ENCODE measurements at places on chromosomes 3 and 15.
A peak's percentile ranks its signal among the peaks of the same experiment; 100 is the strongest.

DNA sequence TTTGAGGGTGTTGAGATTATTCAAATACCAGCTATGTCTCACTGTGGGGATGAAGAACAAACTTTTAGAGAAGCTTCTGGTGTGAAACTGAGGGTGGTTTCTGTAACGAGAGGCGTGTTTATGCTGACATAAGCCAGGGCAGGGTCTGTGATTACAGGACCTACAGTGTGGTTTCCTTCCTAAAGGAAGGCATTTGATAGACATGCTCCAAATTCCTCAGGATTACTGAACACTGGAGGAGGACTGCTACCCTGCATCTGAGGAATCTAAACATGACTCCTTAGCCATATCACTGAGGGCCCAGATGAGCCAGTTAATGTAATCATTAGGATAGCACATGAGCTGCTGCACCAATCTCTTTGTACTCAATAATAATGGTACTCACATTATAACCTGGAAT lies 328.4 kb upstream of the UMPS start:
- no peak for DNase-seq

DNA sequence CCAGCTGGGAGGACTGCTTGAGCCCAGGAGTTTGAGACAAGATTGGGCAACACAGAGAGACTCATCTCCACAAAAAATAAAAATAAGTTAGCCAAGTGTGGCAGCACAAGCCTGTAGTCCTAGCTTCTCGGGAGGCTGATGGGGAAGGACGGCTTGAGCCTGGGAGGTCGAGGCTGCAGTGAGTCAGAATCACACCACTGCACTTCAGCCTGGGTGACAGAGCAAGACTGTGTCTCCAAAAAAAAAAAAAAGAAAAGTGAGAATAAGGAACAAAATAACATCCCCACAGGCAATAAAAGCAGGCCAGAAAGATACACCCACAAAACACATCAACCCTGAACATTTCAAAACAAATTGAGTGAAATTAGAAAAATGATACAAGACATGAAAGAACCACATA lies 48.7 kb upstream of the OCA2 start:
- no peak for DNase-seq

GRCh38 chr15:98700519-98700918 lies 52.2 kb downstream of the IGF1R start:
- DNase-seq: no peak

DNA sequence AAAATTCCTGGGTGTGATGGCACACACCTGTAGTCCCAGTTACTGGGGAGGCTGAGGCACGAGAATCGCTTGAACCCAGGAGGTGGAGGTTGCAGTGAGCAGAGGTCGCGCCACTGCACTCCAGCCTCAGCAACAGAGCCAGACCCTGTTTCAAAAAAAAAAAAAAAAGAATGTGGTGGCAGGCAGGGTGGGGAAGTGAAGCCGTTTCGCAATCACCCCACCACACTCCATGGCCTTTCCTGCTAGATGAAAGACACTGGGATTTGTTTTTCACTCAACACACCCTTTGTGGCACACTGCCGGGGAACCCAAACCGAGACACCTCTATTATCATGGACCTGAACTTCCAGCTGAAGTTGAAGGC lies 172.4 kb upstream of the IQSEC1 start:
- DNase-seq: no peak

DNA sequence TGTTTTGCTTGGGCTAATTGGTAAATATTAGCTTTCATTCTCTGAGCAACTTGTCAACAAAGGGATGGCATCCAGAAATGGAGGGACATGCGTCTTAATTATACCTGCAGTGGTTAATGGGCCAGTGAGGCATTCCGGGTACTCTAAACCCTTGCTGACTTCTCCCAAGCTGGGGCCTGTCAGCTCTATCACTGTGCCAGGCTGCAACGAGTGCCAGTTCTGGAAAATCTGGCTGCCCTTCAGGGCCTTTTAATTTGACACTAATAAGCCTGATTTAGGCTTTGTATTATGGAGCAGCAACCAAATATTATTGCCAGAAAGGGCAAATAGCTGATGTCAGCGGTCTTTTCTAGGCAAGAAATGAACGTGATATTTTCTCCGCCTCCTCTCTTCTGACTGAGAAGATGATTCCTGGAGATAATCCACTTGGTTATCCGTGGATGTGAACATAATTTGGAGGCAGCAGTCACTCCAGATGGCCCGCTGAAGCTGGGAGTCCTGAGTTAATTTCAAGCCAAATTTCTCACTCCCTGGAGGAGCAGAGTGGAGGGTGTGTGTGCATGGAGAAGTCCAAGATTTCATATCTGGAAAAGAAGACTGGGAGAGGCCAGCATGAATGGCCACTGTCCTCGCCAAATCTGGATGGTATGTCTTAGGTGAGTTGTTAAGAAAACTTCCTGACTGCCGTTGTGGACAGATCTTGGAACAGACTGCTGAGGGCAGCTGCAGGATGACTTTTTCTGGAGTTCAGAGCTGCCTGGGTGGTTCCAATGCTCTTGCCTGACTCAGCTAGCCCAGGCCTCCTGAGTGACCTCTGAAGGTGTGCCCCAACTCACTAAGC lies 44.4 kb upstream of the PSMD6 start:
- no peak for DNase-seq

DNA sequence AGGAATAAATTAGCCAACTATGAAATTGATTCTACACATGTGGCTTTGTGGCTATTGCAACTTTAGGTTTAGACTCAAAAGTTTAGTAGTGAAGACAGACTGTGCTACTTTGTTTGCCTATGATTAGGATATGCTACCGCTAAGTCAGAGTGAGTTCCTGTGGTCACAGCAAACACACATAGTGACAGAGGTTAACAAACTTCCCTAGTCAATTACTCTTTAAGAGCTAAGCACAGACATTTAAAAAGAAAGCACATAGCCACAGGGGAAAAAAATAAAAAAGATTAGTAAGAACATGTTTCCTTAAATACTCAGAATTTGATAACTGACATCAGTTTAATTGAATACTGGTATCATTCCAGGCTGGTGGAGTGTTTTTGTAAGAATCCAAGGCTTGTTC lies 207.1 kb downstream of the GBE1 start:
- peak; percentile 16 for DNase-seq

- DNase-seq: no peak
Observed at GRCh38 chr15:51602484-51602883, 20.1 kb downstream of the DMXL2 start.

GRCh38 chr15:100809151-100809550 lies 70.5 kb upstream of the ALDH1A3 start:
- DNase-seq: no peak

- DNase-seq: no peak
Observed at GRCh38 chr15:79065706-79066376, 24.7 kb downstream of the RASGRF1 start.

DNA sequence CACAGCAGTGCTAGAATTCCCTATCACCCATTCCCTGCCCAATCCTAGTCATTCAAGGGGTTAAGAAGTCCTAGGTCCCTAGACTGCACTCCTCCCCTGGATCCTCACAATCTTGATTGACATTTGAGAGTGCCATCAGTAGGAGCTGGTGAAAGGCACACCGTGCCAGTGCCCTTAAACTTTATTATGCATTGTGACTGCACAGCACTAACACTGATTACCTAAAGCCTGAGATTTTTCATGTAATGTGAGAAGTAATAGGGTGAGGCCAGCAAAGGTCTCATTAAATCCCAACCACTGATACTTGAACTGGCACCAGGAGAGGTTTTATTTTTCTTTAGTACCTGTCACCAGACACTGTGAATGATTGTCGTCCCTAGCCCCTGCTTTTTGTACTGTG lies 16.3 kb downstream of the GXYLT2 start:
- DNase-seq: no peak

DNA sequence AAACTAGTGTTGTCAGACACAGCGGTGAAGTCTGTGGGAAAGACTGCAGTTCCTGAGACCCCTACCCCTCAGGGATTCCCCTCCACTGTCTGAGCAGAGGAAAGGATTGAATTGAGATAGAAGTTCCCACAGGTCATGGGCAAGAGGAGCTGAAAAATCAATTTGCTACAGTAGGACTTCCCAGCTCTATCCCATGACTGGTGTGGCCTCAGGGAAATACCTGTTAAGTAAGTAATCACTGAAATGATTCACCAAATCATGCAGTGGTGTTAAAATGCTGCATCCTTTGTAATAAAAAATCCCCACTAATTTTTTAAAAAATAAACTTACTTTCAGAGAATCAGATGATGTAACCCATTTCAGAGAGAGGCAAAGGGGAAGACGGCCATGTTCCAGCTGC lies 45.0 kb upstream of the SPRED1 start:
- no peak for DNase-seq

DNA sequence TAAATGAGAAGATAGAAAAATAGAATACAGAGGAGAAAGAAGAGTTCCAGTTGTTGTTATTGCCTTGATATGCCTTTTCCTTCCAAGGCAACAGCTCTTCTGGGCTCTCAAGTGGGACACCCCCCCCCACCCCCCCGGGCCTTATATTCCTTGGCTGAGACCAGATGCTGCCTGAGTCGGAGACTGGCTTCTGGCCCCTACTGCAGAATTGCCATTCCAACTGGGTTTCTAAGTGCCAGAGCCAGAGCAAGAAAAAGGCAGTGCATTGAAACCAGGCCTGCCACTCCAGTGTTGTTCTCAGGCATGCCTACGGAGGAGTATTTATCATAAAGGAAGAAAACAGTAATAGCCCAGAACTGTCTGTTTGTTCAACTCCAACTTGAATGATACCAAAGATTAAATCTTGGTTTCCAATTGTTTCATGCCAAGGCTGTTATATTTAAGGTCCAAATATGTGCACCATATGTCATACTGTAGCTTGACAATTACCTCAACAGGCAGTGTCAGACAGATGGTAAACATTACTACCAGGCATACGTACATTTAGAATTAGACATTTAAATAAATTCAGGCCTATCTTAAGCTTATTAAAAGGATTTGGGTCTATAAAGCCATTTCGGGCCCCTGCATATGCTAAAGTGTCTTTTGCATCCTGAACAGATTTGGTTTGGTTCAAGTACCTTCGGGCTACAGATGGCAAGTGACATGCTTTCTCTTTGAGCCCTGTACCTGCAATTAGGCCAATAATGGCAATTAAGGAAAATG lies 209.9 kb upstream of the SEMA6D start:
- DNase-seq: no peak

DNA sequence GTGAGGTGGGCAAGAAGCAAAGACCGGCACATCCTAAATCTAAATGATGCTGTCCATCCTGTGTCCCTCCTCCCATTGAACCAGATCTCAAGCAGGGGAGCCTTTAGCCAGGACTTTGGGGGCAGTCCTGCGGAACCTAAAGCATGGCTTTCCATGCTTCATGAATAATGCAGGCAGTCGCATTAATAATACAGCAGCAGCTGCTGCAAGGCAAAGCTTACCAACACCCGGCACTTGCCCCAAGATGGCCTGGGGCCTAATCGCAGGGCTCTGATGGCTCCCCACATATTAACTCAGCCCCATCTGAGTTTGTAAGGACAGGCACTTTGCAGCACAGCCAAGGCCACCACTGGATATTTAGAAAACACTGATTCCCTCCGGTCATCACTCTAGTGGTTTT lies 114.4 kb downstream of the NTRK3 start:
- no peak for DNase-seq

DNA sequence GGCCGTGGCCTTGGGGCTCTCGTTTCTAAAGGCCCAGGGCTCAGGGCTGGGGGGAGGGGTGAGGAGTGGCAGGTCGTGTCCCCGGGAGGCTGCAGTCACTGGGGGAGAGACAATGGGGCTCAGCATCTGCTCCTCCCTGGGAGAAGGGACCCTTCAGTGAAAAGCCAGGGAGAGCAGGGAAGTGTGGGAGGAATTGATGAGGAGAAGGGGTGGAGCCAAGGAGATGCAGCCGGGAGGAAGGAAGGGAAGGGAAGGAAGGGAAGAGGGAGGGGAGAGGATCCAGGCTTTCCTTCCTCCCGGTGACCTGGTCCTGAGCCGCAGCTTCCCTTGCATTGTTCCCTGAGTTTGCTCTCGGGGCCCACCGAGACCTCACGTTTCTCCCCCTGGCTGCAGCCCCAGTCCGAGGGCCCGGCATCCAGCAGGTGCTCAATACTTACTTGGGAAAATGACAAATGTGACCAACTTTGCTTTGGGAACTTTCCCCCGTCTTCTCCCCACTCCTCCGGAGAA lies 1.4 kb upstream of the ZNF710 start:
- DNase-seq: no peak

GRCh38 chr3:49460956-49461355 lies 9.1 kb upstream of the DAG1 start:
- DNase-seq: no peak

GRCh38 chr15:61126811-61127210 lies 102.3 kb downstream of the RORA start:
- no peak for DNase-seq

DNA sequence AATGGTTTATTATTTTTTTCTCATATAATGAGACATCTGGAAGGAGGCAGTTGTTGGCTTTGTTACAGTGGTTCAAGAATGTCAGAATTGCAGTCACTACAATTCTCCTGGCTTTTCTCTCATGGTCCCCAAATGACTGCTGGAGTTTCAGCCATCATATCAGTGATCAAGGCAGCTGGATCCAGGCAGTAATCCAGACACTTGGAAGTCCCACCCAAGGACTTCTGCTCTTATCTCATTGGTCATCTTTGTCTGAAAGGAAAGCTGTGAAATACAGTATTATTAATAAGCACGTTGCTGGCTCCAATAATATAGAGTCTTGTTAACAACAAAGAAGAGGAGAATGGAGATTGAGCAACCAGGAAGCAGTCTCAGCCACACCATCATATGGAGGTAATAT lies 22.9 kb upstream of the MED12L start:
- DNase-seq: peak; percentile 3

DNA sequence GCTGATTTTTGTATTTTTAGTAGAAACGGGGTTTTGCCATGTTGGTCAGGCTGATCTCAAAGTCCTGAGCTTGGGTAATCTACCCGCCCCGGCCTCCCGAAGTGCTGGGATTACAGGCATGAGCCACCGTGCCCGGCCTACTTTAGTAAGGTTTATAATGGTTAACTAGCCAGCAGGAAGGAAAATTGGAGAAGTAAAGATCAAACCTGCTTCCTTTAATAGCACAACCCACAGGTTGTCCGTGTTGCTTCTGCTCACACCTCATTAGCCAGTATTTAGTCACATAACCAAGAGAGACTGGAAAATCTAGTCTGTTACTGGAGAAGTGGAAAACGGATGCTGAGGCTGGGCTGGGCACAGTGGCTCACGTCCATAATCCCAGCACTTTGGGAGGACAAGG lies 51.9 kb upstream of the TBL1XR1 start:
- no peak for DNase-seq

DNA sequence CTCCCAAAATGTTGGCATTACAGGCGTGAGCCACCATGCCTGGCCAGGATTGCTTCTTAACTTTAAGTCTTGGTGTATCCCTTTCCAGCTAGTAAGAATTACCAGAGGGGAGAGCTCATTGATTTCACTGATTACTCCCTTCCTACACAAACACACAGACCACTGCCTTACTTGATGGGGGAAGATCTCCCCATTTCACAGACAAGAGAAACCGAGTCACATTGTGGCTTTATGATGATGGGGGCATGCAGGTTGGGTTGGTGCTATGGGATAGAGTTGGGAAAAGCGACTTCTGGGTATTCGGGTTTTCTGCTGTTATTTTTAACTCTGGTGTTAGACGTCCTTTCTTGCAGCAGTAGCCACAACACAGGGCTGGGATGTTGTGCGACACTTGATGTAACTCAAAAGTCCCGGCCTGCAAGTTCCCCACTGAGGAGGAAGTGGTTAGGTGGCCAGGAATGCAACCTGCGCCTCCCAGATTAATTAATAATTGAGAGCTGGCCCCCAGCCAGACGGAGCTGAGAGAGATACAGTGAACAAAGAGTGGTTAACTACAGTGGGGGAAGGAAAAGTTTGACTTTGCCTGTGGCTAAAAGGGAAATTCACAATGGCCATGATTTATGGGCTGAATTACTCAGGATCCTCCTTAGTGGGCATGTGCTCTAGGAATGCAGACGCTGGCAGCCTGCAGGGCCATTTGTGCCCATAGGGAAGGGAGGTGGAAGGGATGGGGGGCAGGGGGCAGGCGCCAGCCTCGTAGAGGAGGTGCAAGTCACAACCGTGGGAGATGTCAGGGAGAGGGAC lies 63.6 kb downstream of the SMAD6 start:
- peak; percentile 74 for DNase-seq

Data from right lung (tissue), 10 donors.